ENCODE measurements at places on chromosomes 7 and 10.

- DNase-seq = no peak
These were observed 150.1 kb upstream of the BMPER start for GRCh38 chr7:33754933-33755928.

- no peak for DNase-seq
These were observed 20.4 kb downstream of the DNAJB12 start for GRCh38 chr10:72334196-72334824.

DNA sequence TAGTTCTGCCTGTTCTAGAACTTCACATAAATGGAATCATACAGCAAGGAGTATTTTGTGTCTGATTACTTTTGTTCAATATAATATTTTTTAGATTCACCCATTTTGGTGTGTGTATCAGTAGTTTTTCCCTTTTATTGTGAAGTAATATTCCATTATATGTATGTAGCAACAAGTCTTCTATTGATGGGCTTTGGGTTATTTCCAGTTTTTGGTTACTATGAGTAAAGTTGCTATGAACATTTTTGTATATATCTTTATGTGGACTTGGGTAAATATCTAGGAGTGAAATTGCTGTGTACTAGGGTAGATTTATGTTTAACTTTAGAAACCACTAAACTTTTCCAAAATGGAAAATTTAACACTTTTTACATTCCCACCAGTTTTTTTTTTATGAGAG is 35.7 kb downstream of the ADK start:
- no peak for DNase-seq

DNA sequence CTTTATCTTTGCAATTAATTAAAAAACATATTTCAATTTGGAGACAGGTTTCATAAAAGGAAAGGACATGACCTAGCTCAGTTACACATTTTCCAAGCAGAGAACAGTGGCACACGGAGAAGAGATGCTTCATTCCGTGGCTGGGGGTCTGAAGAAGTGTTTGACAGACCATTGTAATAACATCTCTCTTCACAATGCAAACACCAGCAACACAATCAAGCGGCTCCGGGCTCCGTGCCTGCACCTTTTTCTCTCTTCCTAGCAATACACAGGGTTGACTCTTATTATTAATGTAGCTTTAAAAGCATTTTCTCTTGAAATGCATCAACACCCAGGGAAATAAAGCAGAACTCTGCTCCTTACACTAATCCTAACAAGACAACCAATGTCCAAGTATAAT is 261.0 kb upstream of the AOAH start:
- no peak for DNase-seq

DNA sequence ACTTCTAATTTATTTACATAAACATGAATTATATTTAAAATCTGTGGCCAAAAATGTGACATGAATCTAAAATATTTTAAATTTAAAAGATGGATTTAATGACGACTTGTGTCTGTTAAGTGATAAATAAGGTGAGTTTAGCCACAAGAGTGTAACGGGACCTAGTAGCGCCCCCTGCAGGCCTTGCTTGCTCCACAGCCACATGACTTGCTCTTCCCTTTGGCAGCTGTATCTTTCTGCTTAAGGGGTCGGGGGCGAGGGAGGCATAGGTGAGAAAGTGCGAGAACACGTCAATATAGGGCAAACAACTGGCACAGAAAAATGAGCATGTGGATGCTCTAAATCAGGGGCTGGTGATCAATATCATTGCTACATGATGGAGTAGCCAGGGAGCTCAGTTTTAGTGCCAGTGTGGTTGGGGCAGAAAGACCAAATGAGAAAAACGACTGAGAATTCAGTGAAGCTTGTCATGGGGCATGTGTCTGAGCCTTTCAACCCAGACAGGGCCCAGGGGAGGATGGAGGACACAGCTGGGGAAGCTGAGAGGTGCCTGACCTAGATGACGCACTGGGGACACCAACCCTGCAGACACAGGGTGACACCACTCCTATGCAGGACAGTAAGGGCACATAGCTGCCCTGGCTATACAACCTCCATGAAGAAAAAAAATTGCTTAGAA is 49.8 kb downstream of the PAXIP1 start:
- DNase-seq = peak; percentile 71

DNA sequence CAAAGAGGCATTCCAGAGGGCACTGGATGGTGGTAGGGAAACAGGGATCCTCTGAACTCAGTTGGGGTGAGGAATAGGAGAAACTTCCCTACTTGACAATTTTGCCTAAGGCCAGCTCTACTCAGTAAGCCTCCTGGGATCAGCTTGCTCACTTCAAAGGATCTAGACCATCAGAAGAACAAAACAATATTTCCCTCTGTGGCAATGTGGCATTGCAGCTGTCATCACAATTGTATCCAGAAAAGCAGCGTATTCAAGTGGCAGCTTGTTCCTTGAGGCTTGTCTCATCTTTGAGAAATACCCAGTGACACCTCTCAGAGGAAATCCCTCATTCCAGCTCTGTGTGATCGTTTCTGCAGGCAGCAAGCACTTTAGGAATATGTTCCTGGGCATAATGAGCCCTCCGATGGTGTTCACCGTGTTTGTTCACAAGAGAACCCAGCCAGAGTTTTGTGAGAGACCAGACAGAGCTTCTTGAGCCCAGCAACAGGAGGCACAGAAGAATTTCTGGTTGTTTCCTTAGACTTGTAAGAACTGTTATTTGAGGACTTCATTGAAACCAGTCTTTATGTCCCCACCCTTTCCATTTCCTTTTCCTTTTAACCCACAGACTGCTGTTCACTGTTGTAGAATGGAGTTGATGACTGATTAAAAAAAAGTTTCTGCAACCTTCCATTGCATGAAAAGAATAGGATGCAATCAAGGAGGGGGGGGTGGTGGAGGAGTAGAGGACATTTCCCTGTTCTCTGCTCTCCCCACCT is 747.3 kb downstream of the LRMDA start:
- DNase-seq = no peak

DNA sequence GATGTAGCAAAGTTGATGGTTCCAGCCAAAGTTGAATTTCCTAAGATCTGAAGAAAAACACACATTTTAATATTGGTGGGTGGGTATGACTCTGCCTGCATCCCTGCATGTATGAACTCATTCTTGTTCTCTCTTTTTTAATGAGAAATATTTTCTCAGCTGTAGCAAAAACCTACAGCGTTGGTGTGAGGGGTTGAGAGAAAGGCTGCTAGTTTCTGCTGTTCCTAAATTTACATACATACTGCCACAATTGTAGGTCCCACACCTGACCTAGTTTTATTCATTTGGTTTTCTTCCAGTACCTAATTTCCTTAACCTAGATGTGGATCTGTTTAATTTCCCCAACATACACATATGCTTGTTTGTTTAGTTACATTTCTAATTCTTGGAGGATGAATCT is 4.6 kb downstream of the AGFG2 start:
- DNase-seq = no peak

GRCh38 chr10:59654007-59654406 is 55.6 kb downstream of the SLC16A9 start:
- no peak for DNase-seq

- DNase-seq = no peak
These were observed at the start of gene GPR22 for GRCh38 chr7:107469929-107470328. Gene GPR22, plus strand, starts transcription at chr7:107470057. Its CDS starts 4,004 bp downstream, at chr7:107474061.

DNA sequence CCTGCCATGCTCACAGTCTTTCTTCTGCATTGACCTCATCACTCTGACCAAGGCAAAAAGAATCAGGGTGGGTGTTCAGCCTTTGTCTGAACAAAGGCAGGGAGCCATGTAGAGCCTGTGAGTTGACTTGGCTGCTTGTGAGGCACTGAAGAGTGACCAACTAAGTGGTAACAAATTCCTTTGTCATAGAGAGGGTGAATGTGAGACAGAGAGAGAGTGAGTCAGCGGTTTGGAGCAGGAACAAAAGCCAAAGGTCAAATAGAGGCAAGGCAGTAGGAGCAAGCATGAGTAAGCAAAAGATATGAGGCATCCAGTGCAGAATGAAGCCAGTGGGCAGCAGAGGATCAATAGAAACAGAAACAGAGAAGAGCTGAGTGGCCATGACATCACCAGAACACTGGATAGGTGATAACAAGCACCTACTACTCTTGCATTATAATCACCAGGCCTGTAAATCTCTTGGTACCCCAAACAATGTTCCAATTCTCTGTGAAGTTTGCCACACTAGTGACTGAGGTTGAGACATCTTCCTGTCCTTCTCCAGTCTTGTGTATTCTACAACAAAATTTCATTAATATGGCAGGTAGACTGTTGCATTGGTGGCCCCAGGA is 116.2 kb upstream of the LAMB4 start:
- DNase-seq = no peak

GRCh38 chr7:80453699-80454340 is 58.0 kb downstream of the GNAT3 start:
- DNase-seq = no peak

- DNase-seq = no peak
These were observed 171.2 kb downstream of the GFRA1 start for GRCh38 chr10:116101616-116102315.

GRCh38 chr7:139557857-139558581 is 34.5 kb downstream of the CLEC2L start:
- DNase-seq = no peak

- DNase-seq = no peak
These were observed 35.5 kb downstream of the GPRIN2 start for GRCh38 chr10:46520941-46521340.

- no peak for DNase-seq
These were observed 1.9 kb downstream of the COBL start for GRCh38 chr7:51314726-51315125.

DNA sequence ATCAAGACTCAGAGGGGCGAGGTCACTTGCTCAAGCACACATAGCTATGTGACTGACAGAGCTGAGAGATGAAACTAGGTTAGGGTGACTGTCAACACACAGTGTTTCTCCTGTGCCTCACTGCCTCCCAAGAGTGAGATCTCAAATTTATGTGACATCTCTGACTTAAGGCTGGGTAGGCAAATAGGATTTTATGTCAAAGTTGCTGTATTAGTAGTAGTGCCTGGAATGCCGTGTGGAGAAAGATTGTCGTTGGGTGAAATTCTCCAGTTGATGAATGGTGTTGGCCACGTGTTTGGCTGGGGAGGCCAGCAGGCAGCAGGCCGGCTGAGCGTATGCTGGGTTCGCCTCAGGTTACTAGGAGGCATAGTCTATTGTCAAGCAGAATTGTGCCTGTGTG is 148.3 kb upstream of the BMPER start:
- no peak for DNase-seq

DNA sequence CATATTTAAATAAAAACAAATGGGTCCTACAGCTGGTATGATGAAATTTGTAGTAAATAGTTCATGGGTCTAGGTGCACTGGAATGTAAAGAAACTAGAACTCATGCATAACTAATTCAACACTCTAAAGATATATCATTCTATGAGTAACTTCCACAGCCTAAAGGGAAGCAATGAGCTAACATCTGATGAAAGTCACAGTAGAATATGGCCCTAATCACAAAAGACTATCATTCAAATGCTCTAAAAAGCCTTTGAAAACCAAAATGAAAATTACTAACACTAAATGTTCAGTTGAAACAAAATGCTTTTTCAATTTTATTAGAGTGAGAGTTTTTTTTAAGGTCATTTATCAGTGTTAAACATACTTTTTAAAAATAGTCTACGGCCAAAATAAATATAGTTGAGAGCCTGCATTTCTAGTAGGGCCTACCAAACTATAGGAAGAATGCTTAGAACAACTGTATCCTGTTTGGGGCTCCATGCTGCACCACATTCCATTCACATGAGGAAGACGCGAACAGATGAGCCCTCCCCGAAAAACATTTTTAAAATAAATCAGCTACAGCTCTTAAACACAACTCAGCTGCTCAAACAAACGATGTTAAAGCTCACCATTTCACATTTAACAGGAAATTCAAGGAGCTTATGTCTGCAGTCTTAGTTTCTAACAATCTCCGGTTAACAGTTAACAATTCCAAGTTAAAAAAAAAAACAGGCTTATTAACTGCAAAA is 134.5 kb downstream of the NRBF2 start:
- DNase-seq = peak; percentile 11

DNA sequence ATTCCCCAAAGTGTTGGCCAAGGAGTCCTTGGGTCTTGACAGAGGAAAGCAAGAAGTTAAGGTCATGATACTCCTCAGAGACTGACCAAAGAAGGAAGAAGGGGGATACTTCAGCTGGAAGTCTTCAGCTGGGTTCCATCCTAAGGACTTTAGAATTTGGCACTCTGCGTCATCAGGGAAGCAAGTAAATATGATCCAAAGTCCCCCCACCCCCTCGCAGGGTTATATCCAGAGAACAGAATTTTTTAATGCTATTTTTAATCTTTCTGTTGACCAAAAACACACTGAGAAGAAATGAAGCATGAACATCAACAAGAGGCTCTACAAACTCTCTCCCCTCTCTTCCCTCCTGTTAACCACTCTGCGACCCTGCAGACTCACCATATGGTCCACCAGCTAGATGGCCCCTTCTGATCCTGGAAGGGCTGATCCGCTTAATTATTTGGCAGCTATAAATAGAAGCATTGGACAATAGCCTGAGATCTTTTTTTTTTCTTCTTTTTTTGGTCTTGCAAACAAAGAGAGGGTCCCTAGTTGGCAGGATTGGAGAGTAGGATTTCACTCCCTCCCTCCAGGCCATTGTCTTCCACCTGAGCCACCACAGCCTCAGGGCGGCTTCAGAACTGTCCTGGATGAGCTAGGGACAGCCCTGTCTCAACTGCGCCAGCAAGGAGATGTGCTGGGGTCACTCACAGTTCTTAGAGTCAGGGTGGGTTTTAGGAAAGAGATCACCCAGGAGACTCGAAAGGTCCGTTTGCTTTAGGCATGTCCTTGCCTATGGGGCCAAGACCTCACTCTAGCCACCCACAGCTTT is 196.0 kb downstream of the KCNMA1 start:
- no peak for DNase-seq

GRCh38 chr10:47205192-47205591 is 94.8 kb upstream of the GDF10 start:
- DNase-seq = no peak

GRCh38 chr10:46268076-46268881 is 18.5 kb upstream of the ANTXRL start:
- no peak for DNase-seq

DNA sequence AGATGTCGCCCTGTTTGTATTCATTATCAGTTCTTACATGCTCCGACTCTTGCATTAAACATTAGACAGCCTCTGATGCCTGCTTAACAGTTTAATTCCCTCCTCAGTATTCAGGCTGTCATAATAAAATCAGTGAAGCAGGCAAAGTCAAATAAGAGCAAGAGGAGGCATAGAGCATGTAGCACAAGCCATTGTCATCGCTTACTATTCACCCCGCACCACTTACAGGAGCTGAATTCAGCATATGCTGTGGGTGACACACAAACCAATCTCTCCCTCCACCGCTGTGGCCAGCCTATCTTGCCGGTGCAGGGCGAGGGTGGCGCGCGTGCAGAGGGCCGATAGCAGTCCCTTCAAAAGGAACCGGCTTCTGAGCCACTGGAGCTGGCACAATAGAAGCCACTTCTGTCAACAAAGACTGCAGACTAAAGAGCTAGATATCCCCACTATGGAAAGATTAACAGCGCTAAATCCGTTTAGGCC is 433.2 kb upstream of the MGMT start:
- DNase-seq = no peak

- DNase-seq = peak; percentile 37
These were observed 29.8 kb upstream of the GNA12 start for GRCh38 chr7:2873686-2874551.

DNA sequence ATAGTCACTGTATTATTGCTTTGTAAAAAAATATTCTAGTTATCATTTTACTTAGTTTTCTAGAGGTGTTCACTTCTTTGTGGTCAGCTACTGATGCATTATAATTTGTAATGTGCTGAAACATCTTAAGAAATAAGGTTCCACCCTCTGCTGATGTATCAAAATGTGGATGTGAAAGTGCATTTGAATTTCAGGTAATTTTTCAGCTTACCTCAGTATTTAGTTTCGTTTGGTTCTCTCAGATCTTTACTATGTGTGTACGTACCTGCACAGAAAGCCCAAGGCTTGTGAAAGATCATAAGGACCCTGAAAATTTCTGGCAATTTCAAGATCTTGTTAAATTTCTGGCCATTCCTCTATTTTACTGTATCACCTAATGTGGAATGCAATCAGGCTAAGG is 542.3 kb upstream of the TPK1 start:
- no peak for DNase-seq
